NCI-H526 treated with DMSO at 0.1 percent for 48 hours (cell line): ENCODE measurements at places on chromosomes 12 and 14.
A peak's percentile ranks its signal among the peaks of the same experiment; 100 is the strongest.

DNA sequence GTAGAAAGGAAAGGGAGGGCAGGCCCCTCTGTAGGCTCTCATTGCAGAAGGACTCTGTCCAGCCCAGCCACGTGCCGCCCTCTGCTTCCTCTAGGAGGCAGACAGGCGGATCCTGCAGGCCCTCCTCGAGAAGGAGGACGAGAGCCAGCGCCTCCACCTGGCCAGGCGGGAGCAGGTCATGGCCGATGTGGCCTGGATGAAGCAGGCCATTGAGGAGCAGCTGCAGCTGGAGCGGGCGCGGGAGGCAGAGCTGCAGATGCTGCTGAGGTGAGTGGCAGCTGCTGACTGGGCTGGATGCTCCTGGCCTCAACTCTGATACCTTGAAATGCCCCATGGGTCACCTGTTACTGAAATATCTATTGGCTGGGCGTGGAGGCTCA, 10.9 kb downstream of the TCHP start:
- no peak for DNase-seq

- DNase-seq = no peak
Observed at GRCh38 chr14:78612666-78613065, 442.5 kb downstream of the NRXN3 start.

GRCh38 chr14:32567543-32568384, 238.7 kb downstream of the AKAP6 start:
- DNase-seq = no peak

DNA sequence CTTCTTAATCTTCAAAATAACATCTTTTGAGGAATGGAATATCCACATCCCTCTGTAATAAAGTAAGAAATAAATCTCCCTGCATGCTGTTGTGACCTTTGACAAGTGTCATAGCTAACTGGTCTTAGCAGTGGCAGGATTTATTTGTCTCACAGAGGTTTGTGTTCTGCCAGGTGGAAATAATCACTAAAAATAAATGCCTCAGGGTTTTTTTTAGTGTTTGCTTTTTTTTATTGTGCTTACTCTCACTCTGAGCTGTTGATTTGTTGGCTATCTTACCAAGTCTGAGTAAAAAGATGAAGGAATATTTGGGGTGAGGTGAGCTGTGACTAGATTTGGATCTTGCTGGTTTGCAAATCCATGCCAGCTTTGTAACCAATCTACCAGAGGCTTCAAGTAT, 285.4 kb downstream of the ALG10B start:
- DNase-seq = no peak

DNA sequence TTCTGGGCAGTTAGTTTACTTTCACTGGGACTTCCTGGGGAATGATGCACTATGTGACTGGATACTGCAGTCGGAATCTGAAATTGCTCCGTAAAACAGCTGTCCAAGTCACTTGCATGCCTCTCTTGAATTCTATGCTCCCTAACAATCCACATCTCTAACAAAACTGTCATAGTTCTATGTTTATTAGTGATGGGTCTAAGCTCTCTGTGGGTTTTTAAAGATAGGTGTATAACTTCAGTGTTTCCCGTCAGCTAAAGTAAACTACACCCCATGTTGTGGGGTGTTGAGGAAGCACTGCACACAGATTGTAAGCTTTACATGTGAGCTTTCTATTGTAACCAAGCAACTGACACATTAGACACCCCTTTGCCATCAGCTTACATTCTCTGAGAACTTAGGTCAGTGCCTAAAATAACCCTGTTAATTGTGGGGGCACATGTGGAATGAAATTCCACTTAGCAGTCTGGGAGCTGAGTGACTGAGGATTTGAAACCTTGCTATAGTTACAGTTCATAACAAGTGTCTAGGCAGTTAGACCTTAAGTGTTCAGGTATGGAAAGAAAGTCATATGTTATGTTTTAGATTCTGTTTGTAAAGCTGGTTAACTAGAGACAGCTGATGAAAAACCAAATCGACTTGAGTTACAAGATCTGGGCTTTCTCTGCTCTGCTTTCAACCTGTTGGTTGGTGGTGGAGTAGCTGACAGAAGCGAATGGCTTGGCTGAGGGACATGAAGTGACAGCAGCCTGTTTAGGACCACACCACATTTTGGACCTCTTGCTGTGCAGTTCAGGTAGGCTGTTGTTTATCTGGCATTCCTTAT, 165.7 kb downstream of the AKAP6 start:
- DNase-seq = no peak

GRCh38 chr12:104712968-104713367, 245.1 kb downstream of the SLC41A2 start:
- DNase-seq = no peak

- DNase-seq = no peak
Observed at GRCh38 chr14:102688290-102688689, 89.0 kb upstream of the TRAF3 start.

- no peak for DNase-seq
Observed at GRCh38 chr14:23530375-23531055, 21.1 kb downstream of the ZFHX2 start.

GRCh38 chr12:121533394-121534090, 47.3 kb downstream of the KDM2B start:
- DNase-seq = no peak

GRCh38 chr12:77060883-77061240, 4.5 kb downstream of the E2F7 start:
- DNase-seq = no peak

- DNase-seq = no peak
Observed at GRCh38 chr14:67268426-67269150, 27.4 kb downstream of the PALS1 start.

DNA sequence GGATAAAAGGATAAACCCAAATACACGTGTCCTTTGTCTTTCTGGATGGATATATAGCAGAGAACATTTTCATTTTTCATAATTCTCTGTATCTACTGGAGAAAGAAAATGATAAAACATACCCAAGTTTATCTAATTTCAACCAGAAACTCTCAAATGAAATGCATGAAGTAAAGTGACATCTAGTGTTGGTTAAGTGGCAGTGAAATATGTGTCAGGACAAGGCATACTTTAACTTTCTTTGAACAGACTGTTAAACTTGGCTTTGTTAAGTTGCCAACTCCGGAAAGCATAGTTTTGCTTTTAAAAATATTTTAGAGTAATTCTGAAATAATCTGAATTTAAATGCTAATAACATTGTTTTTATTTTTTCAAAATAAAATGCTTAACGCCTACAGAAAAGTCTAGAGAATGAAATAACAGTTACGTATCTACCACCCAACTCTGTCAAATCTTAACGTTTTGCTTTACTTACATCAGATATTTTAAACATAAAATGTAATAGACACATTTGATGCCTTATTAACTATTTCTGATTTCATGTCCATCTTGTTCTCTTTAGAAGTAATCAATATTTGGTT, 25.2 kb upstream of the NTN4 start:
- peak; percentile 11 for DNase-seq

DNA sequence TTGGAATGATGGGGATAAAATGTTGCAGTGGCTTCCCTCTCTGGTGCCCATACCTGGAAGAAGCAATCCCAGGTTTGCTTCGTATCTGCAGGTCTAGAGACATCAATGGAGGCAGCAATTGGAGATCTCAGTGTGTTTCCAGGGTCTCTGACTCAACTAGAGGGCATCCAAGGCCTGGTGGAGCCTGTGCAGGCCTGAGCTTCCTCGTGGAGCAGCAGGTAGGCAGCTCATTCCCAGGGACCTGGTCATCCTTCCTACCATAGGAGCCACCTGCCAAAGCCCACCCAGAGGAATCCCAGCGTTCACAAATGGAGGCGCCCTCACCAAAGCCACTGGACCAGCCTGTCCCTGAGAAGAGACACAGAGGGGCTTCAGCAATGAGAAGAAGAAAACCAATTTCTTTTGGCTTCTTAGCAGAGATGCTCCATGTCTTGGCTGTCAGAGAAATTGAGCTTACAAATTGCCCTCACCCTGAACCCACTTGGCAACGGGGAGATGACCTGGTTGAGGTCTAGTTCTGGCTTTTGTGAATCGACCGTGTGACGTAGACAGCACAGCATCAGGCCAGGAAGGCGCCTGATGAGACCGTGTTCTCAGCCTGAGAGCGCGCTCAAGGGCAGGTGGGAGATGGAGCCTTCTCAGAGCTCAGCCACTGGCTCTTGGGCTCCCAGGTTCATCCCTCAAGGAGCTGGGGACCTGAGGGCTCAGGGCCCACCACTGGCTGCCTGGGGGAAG, 283.6 kb downstream of the DPF3 start:
- DNase-seq = no peak

- DNase-seq = no peak
Observed at GRCh38 chr12:111341426-111342065, 27.3 kb downstream of the PHETA1 start.

DNA sequence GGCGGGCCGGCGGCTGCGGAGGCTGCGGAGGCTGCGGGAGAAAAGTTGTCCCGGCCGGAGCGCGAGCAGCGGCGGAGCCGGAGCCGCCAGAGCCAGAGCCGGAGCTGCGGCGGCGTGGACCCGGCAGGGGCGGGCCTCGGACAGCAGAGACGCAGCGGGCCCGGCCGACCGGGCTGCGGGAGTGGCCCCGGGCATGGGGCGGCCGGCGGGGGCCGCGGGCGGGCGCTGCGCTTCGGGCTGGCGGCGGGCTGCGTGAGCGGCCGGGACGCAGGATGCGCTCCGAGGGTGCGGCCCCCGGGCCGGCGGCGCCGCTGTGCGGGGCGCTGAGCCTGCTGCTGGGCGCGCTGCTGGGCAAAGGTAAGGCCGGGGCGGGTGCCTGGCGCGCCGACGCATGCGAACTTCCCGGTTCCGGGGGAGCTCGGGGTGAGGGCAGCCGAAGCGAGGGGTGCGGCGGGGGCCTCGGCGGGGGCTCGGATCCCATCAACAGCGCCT, at the start of gene TMEM132C:
TMEM132C (plus strand) TSS at position 40 of the 492 bp plus-strand sequence; CDS start at position 273, 233 bp downstream.
- no peak for DNase-seq

- no peak for DNase-seq
Observed at GRCh38 chr12:98743362-98743953, 98.4 kb downstream of the APAF1 start.

DNA sequence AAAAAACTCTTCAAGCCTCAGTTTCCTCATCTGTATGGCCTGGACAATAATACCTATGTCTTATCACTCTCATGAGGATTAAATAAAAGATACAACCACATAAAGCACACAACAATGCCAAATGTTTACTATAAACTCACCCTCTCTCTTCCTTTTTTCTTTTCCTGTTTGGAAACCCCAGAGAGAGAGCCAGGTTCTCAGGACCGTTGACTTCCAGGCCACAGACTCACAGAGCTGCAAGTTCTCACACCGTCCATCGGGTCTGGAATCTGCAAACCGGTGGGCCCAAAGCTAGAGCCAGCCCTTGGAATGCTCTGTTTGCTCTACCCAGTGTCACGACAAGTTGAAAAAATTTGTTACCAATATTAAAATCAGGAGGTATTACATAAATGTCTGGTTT, 4.6 kb upstream of the CD4 start:
- no peak for DNase-seq

DNA sequence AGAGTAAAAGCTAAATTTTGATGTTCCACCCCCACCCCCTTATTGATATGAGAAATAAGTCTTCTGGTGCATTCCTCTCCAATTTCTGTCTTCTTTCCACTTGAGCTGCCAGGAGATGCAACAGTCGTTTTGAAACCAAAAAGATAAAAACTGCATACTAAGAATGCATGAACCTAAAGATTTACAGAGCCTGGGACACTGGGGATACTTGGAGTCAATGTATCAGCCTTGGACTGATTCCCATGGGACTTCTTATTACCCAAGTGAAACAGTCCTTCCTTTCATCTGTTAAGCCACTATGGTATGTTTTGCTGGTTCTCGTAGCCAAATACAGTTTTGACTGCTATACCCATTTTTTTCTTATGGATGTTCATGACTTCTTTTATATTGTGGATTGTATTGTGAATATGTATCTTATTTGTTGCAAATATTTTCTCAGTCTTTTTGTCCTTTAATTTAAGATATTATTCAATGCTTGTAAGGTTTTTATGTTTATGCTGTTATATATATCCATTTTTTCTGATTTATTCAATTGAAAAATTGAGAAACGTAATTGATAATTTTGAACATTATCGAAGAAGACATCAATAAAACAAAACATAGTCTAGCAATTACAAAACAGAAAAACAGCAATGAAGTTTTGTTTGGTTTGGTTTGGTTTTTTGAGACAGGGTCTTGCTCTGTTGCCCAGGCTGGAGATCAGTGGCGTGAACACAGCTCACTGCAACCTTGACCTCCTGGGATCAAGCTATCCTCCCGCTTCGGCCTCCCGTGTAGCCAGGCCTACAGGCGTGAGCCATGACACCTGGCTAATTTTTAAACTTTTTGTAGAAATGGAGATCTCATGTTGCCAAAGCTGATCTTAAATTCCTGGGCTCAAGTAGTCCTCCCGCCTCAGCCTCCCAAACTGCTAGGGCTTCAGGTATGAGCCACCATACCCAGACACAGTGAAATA, 85.4 kb upstream of the ETV6 start:
- DNase-seq = no peak

- DNase-seq = no peak
Observed at GRCh38 chr14:24432259-24433131, 2.7 kb downstream of the KHNYN start.

DNA sequence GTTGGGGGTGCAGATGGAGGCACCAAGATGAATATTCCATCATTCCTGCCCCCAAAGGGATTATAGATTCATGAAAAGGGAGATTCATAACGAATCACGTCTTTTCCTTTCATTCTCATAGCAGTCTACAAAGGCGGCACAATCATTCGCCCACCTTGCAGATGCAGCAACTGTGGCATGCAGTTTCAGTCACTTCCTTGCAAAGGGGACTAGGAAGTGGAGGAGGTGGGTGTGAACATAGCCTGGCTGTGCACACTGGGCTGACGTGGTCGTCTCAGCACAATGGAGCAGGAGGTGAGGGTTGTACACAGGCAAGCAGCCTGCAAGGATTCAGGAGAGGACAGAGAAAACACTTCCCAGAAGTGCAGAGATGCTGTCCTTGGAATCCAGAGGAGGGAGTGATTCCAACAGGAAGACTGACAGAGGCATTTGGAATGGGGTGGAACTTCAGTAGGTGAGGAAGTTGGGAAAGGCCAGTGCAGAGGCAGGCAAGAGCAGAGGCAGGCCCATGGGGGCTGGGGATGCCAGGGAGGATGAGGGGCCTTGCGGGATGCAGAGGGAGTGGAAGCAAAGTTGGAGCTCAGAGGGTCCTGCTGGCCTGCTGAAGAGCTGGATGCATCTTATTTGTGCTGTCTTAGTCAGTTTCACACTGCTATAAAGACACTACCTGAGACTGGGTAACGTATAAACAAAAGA, 21.9 kb upstream of the PPP2R5C start:
- DNase-seq = no peak

DNA sequence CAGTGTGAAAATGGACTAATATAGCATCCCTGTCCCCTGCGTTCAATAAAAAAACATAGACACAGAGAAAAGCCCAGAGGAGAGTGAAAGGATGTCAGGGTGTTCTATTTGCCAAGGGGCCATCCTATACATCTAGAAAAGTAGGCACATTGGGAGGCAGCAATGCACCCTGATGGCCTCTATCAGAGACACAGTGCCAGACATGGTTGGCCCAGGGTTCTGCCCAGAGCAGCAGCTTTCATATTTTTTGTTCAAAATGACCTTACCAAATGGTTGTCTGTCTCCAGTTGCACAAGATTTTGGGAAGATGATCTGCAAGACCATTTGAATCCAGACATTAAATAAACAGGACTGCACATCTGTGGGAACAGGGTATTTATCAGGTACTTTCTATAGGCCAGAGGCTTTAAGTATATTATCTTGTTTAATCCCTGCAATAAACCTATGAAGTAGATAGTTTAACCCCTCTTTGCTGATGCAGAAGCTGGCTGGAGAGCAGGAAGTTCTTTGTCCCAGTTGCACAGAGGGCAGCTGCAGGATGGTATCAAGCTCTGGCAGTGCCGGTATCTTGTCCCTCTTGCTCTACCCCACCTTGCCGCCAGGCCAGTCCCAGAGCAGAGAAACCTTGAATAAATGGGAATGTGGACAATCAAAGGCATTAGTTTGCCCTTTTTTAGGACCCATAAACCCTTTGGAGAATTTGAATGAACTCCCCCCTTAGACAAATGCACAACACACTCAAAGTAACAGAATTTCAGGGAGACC, 171.8 kb upstream of the PWP1 start:
- no peak for DNase-seq
